ENCODE measurements at places on chromosomes 13 and 19.
A peak's percentile ranks its signal among the peaks of the same experiment; 100 is the strongest.

GRCh38 chr19:38735257-38735686 lies 9.0 kb downstream of the CAPN12 start:
- peak; percentile 64 for DNase-seq

GRCh38 chr19:6402837-6403608 lies 10.1 kb upstream of the GTF2F1 start:
- no peak for DNase-seq

DNA sequence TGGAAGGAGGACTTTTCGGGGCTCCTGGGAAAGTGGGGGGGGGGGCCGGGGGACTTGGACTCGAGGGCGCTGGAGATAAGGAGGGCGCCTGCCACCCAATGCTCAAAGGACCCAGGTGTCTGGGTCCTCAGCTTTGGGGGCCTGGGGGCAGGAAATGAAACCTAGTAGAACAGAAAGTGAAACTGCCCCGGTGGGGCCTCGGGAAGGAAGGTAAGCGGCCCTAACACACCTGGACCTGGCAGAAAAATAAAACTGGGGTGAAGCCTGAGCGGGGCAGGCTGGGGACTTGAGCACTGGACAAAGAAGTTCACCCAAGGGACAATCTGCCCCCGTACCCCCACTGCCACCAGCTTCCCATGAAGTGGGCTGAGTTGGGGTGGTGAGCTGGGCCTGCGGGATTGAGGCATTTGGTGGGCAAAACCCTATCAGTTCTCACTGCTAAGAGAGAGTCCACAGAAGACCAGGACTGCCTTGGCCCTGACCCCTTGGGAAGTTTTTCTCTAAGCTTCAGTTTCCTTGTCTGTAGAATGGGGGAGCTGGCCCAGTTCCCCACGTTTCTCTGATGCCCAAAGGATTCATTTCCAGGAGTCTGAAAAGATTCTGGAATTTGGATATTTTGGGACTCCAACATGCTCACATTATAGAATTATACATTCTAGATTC lies 2.3 kb downstream of the PRKD2 start:
- DNase-seq: peak; percentile 55

GRCh38 chr19:7699417-7700401 lies 2.2 kb downstream of the FCER2 start:
- no peak for DNase-seq

DNA sequence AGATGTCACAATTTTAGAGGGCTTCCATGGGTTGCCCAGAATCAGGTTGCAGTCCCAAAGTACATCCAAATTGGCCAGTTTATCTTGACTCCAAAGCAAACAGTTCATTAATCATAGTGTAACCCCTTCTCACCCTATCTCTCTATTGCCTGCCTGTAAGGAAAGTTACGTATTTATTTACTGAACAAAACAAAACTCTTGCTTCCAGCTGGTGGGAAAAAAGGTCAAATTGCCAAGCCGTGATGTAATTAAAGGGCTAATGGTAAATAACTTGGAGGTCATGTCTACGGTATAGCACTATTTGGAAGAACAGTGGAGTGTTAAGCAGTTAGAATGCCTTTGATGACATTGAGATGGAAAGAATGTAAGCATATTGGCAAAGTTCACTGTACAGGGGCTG lies 214.0 kb downstream of the DLEU7 start:
- DNase-seq: no peak

DNA sequence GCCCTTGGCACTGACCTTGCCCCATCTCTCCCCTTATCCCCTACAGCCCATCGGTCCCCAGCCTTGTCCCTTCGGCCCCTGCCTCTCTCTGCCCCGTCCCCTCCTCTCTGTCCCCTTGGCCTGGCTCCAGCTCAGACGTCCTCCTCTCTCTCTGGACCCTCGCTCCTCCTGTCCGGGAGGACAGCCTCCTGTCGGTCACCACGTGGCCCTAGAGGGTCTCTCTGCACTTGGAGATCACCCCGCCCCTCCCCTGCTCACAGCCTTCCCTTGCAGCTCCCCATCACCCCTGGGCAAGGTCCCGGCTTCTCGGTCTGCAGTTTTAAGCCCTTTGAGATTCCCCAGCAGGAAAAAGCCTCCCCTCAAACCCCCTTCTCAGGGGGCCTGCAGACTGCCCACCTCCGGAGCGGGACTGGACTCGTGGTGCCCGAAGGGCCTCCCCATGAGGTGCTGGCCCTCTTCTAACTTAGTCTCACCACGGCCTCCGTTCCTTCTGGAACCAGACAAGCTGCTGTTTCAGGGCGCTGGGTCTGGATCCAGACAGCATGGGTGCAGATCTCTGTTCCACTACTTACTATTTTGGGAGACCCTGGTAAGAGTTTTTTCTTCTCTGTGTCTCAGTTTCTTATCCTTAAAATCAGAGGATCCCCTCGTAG lies 3.3 kb upstream of the KLK15 start:
- no peak for DNase-seq

DNA sequence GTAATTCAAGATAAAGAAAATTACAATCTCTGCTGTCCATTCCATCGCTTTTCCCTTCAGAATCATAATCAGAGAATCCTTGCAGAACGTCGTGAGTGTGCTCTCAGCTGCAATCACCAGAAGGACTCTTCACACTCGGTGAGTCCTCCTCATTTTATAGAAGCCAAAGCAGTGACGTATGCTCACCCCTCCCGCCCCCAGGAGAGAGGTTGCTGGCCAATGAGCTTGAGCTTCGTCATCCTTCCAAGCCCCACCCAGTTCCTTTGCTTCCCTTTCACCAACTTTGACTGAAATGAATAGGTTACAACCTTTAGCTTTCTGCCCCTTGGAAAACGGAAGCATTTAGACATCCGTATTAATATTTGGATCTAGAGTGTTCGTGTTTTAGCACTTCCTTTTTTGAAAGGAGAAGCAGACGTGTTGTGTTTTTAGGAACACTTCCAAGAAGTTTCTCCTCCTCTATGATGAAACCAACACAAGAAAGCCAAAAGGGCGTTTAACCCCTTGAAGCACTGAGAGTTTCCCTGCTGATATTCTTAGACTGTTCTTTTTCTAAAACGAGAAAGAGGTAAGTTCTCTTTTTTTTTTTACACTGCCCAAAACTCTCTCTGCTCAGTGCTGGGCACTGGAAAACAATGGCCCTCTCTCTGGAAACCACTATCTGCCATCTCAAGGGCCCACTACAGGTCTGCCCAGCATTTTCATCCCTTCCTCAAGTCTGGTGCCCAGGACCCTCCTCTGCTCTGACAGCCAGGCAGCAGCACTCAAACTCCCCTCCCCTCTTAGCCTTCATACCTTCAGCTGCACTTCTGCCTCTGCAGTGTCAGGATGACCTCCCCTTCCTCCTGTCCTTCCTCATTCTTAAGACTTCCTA lies 44.3 kb upstream of the CEACAM21 start:
- DNase-seq: peak; percentile 80

DNA sequence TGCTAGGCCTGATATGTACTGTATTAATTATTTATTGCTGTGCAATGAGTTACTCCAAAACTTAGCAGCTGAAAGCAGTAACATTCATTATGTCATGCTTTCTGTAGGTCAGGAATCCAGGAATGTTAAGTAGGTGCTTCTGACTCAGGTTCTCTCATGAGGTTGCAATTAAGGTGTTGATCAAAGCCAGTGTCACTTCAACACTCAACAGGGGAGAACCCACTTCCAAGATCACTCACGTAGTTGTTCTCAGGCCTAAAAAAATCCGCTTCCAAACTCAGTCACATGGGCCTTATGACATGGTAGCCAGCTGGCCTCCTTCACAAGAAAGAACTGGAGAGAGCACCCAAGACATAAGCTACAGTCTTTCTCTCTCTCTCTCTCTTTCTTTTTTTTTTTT lies 211.1 kb upstream of the NBEA start:
- DNase-seq: no peak

- no peak for DNase-seq
Observed at GRCh38 chr19:50815439-50815838, 8.1 kb downstream of the KLK1 start.

GRCh38 chr13:31521435-31521834 lies 217.9 kb upstream of the RXFP2 start:
- no peak for DNase-seq

GRCh38 chr13:72638059-72638815 lies 89.2 kb downstream of the MZT1 start:
- DNase-seq: no peak

DNA sequence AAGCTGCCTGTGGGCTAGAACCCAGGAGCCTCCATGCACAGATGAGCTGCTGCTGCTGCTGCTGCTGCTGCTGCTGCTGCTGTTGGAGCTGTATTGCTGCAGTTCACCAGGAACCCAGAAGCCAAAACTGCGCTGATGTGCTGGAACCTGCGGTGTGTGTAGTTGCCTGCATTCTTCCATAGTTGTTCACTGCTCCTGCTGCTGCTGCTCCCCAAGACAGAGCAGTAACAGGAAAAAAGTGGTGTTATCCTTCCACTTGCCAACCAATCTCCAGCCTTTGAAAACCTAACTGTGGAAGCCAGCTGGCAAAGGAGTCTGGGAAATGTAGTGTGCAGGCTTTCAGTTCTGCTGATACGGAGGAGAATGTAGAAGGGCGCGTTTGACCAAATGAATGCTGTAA lies 37.9 kb downstream of the ARHGAP35 start:
- no peak for DNase-seq

DNA sequence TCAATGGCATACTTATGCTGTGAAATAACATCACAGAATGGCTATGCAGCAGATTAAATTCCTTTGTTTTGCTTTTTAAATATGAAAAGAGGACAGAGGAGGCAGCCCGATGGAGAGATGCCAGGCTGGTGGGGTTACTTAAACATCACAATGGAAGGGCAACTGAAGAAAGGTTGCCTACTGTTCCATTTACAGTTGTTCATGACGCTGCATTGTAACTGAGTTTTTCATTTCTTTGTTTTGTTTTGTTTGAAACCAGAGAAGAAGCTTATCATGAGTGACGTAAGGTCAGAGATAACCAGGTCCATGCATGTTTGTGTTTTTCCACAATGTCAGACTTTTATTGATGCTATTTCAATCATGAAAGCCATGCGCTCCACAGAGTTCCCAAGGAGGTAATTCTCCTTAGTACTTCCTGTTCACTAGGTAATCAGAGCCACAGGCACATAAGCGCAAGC lies 273.8 kb downstream of the LHFPL6 start:
- DNase-seq: no peak

DNA sequence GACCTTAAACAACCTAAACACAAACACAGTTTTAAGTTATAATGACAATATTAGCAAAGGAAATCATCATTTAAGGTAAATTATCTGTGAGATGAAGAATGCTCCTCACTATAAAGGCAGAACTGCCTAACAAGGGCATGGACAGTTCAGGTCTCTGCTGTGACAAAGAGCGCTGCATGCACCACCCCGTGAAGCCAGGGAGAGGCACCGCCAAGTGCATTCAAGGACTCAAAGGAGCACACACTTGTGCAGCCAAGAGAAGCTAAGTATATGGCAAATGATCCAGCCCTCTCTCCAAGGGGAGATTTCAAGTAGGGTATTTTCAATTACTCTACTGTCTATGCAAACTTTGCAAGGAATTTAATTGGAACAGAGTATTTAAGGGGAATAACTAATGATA lies 126.0 kb downstream of the RAP2A start:
- no peak for DNase-seq

DNA sequence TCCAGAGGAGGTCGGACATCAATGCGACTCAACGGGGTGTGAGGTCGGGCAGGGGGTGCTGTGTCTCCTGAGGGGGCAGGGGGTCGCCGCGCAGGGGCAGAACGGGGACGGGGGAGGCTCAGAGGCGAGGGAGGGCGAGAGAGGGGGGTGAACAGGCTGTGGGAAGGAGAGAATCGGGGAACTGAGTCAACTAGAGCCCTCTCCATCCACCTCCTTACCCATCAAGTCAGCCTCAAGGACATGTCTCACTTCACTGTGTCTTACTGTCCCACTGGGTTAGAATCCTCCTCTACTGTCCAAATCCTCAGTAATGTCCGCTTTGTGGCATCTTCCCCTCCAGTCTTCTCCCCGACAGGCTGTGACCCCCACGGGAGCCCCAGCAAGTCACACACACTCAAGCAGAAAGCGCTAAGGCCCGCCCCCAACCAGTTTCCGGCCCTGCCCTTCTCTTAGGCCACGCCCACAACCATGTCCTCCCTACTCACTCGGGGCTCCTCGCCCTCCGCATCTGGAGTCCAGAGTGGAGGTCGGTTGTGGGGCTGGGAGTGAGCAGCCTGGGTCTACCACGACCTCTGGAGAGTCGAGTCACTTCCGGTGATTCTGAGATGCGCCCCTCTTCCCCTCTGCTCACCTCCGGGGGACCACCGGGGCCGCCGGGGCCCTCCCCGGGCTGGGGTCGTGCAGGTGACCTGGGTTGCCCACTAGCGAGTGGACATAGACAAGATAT lies 9.3 kb downstream of the PLEKHA4 start:
- peak; percentile 63 for DNase-seq

GRCh38 chr13:27411341-27411740 lies 13.1 kb upstream of the GTF3A start:
- no peak for DNase-seq

- DNase-seq: no peak
Observed at GRCh38 chr19:3608079-3608641, 1.5 kb upstream of the TBXA2R start.

DNA sequence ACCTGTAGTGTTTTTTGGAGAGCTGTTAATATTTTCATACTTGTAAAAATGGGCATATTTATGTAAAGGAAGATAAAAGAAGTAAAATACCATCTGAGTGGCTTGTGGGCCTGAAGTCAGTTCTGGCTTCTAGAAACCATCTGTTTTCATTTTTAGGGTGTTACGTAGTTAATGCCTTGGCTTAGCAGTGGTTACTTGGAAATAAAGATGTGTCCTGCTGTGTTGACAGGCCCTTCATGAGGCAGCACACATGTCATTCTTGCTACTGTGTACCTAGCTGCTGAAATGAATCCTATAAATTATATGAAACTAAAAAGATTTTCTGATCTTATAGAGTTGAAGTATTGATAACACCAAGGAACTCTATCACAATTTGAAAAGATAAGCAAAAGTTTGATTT lies 16.0 kb downstream of the ILF3 start:
- no peak for DNase-seq

DNA sequence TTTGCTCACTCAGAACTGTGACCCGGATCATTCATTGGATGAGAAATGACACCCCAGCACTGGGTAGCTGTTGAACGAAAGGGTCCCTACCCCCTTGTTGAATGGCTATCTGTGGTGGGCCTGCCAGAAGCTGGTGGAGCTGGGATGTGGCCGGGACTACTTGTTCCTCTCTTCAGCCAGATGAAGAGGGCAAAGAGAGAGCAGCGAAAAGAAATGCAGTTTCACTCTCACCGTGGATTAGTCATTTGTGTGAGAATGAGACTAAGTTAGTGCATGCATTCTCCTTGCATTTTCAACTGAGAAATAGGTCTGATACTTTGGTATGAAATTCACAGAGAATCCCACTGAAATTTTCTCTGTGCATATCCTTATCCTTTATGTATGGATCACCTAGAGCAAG lies 553.1 kb downstream of the IRS2 start:
- no peak for DNase-seq

DNA sequence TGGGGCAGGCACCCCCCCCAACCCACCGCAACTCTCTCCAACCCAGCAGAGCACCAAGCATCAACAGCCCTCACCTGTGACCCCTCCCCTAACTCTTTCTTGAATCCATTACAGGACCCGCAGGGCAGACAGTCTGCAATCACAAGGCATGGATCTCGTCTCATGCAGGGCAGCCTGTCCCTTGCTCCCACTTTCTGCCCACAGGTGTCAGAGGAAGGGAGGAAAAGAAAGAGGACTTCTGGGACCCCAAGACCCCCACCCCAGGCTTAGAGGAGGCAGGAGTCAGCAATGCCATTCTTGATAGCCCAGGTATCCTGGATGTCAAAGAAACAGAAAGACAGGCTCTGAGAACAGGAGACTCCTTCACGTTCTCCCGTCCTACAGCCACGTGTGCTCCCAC lies 47.4 kb upstream of the TUBGCP3 start:
- no peak for DNase-seq
